ENCODE measurements at places on chromosomes 12 and 14. TPM values are rescaled to one million over a fixed set of nuclear protein-coding genes. Genes with fewer than 3 reads are reported as not detected.

GRCh38 chr12:70190262-70191010 is 52.8 kb upstream of the CNOT2 start:
- no peak for DNase-seq

DNA sequence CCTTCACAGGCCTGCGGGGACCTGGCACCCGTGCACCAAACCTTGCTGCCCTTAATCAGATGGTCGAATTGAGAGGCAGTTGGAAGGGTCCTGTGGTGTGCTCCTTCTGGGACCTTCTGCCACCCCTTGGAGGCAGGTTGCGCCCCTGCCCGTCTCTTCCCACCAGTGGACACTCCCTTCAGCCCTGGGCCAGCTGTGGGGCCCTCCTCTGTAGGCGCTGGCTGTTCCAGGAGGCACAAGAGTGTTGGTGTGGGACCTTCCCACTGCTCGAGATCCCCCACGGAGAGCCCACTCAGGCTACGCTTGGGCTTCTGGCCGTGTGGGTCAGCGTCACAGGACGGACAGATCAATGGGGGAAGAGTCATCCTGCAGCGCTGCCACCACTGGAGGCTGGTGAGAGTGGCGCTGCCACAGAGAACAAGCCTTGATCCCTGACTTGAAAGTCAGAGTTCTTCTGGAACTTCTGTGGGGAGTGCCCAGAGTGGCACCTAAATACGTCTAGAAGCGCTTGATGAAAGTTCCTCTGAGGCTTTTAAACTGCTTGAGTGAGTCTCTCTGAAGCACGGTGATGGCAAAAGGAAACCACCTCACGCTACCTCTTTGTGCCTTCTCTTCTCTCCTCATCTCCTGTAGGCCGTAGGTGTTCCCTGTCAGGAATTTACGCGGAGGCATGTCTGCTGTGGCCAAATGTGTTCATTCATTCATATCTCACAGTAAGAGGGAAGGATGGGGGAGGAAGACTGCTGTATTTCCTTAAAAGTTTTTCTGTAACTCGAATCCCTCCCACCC is 48.3 kb downstream of the TRAF3 start:
- no peak for DNase-seq

- no peak for DNase-seq
These were observed 71.9 kb downstream of the NRXN3 start for GRCh38 chr14:78242086-78242485.

GRCh38 chr14:101875727-101876554 is 88.4 kb upstream of the DYNC1H1 start:
- no peak for DNase-seq

RNFT2 gene
- 12.7 TPM for polyA plus RNA-seq

Measured in H1 (cell line).